ENCODE measurements at places on chromosomes 7 and 10. TPM values are rescaled to one million over a fixed set of nuclear protein-coding genes. Genes with fewer than 3 reads are reported as not detected.

The SLC13A1 gene
- not detected for total RNA-seq

The FAM25C gene
- not detected for total RNA-seq

The GPR37 gene
- total RNA-seq = 76.3 TPM

The ANKRD2 gene
- 0.43 TPM for total RNA-seq

The PARD3 gene
- total RNA-seq = 49.5 TPM

All from testis (tissue), 5 donors.